ENCODE measurements at places on chromosomes 2 and 18. TPM values are rescaled to one million over a fixed set of nuclear protein-coding genes. Genes with fewer than 3 reads are reported as not detected.

DNA sequence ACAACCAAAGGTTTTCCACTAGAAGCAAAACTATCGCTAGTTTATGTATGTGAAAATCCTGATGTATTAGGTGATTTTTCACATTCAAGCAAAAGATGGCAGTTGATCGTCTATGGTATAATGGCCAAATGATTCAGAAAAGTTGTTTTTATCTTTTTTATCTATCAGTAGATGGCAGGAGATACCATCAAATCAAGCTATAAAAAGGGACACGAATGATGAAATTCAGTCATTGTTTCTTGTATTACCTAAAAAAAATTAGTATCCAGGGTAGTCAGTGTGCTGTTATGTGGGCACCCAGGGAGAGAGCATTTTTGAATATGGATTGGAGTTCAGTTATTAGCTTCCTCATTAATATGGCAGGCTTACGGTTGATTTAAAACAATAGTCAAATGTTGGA, 22.9 kb upstream of the CAVIN2 start:
- no peaks in the 10 kb centered on the region for H3K27me3 ChIP-seq
- DNase-seq, result no peak
- H3K27ac ChIP-seq, result no peak overlapping the region
- no peaks in the 10 kb centered on the region for H3K36me3 ChIP-seq
- no peak overlapping the region for H3K4me3 ChIP-seq
- peaks cover 24% of the 10 kb centered on the region for H3K4me1 ChIP-seq

- no peaks in the 10 kb centered on the region for H3K4me1 ChIP-seq
- H3K27me3 ChIP-seq, result no peaks in the 10 kb centered on the region
- H3K4me3 ChIP-seq, result no peak overlapping the region
- no peak overlapping the region for H3K27ac ChIP-seq
- DNase-seq, result peak; percentile 80
Measured at GRCh38 chr2:43005245-43005974, 213.0 kb upstream of the HAAO start.

DNA sequence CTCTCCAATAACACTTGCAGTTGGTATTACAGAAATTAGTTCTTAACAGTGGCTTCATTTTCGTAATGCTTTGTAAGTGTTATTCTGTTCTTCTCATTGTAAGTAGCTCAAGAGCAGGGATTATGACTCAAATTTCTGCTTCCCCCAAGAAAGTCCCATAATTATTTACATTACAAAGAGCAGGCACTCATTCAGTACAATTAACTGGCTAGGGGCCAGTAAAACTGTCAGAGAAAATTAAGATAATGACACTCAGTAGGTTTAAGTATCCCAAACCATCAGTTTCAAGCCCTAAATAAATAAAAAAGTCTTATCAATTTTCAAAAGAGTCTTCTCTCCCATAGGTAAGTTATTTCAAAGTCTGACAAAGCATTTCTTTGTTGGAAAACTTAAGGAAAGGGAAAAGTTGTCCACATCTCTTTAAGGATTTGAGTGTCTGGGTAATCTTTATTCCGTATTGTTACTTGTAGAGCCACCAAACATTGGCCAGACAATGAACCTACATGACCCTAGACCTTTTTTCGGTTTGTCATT, 137.1 kb downstream of the ARHGAP28 start:
- peaks cover 22% of the 10 kb centered on the region for H3K36me3 ChIP-seq
- H3K4me1 ChIP-seq, result no peaks in the 10 kb centered on the region

- no peak for DNase-seq
- peaks cover 4% of the 10 kb centered on the region for H3K27me3 ChIP-seq
- H3K36me3 ChIP-seq, result no peaks in the 10 kb centered on the region
- peaks cover 2% of the 10 kb centered on the region for H3K4me1 ChIP-seq
- no peak overlapping the region for H3K27ac ChIP-seq
- no peak overlapping the region for H3K4me3 ChIP-seq
Measured at GRCh38 chr18:76213991-76214390, 281.1 kb downstream of the ZNF516 start.

- H3K4me3 ChIP-seq, result no peak overlapping the region
- peaks cover 3% of the 10 kb centered on the region for H3K36me3 ChIP-seq
- DNase-seq, result no peak
Measured at GRCh38 chr2:85022232-85022631, 51.3 kb downstream of the KCMF1 start.

DNA sequence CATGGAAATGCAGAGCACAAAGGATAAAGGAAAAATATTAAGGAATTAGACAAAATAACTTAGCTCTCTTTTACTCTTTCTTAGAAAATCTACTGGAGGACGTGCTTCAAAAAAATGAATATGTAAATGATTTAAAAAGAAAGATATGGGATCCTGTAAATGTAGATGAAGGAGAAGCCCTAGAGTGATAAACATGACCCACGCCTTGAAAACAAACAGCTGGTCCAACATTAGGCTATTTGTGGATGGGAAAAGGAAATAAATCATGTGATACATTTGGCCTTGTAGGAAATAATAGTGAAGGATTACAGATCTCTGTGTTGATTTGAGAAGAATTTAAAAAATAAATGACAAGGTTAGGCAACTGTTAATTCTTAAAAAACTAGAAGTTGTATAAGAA, 492.1 kb upstream of the SLC39A10 start:
- no peak for DNase-seq
- no peak overlapping the region for H3K4me3 ChIP-seq
- no peaks in the 10 kb centered on the region for H3K4me1 ChIP-seq

DNA sequence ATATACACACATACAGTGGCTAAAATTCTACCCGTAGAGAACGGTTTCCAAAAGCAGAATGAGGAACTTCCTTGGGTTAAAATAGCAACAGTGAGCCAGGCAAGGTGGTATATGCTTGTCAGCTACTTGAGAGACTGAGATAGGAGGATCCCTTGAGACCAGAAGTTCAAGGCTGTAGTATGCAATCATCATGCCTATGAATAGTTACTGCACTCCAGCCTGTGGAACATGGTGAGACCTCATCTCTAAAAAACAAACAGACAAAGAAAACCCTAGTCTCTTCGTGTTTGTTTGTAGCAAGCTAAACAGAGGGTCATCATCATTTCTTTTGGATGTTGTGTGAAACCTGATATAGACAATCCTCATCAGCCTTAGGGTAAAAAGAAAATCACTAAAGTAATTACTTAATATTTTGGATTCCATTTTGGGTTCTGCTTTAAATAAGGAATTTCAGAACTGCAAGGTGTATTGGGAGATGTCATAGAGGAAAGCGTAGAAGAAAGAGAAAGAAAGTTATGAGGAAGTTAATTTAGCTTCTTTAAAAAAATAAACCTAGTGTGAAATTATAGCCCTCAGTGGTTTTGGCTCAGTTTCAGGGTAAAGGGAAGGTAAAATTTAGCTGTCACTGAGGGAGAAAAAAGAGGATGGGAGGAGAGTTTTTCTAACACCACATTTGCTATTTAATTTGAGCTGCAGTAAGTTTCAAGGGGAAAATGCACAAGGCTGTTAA, 46.5 kb downstream of the PLEK start:
- DNase-seq, result no peak

- no peaks in the 10 kb centered on the region for H3K36me3 ChIP-seq
- H3K4me1 ChIP-seq, result no peaks in the 10 kb centered on the region
- DNase-seq, result no peak
- no peak overlapping the region for H3K4me3 ChIP-seq
Measured at GRCh38 chr18:42649331-42650035, 466.0 kb downstream of the RIT2 start.

GRCh38 chr2:35857498-35857897, 498.1 kb upstream of the CRIM1 start:
- no peak overlapping the region for H3K4me3 ChIP-seq
- no peak for DNase-seq
- H3K27ac ChIP-seq, result no peak overlapping the region
- H3K4me1 ChIP-seq, result no peaks in the 10 kb centered on the region
- no peaks in the 10 kb centered on the region for H3K27me3 ChIP-seq

- DNase-seq, result no peak
- no peak overlapping the region for H3K4me3 ChIP-seq
- H3K4me1 ChIP-seq, result no peaks in the 10 kb centered on the region
Measured at GRCh38 chr2:153152036-153152435, 326.5 kb downstream of the RPRM start.

DNA sequence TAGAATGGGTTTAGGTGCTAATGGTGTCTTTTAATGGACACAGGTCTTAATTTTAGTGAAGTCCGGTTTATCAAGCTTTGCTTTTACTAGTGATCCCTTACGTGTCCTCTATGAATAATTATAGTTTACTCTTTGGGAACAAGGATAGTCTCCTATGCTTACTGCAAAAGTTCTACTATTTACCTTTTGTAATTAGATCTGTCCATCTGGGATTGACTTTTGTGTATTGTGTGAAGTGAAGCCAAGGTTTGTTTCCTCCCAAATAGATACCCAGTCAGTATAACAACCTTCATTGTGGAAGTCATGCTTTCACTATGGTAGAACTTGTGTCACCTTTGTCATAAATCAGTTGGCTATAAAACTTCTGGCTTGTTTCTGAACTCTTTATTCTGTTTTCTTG, 740.9 kb upstream of the CRIM1 start:
- H3K4me3 ChIP-seq, result no peak overlapping the region
- H3K27me3 ChIP-seq, result no peaks in the 10 kb centered on the region
- no peak for DNase-seq
- H3K36me3 ChIP-seq, result no peaks in the 10 kb centered on the region
- no peak overlapping the region for H3K27ac ChIP-seq

DNA sequence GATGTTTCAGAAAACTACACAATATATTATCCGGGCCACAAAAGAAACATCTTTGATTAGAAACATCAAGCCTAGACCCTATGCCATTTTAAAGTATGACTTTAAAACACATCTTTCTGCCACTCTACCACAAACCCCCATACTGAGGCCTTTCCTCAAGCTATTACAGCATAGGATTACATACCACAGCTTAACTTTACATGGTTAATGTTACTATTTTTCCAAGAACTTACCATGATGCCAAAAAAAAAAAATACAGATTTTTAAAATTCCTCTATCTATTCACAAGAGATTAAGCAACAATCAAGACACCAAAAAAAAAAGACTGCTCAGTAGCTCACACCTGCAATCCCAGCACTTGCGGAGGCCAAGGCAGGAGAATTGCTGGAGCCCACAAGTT, 9.0 kb downstream of the NCKAP1 start:
- no peak overlapping the region for H3K4me3 ChIP-seq
- no peaks in the 10 kb centered on the region for H3K27me3 ChIP-seq
- H3K4me1 ChIP-seq, result peaks cover 28% of the 10 kb centered on the region
- no peaks in the 10 kb centered on the region for H3K36me3 ChIP-seq
- H3K27ac ChIP-seq, result no peak overlapping the region
- no peak for DNase-seq

DNA sequence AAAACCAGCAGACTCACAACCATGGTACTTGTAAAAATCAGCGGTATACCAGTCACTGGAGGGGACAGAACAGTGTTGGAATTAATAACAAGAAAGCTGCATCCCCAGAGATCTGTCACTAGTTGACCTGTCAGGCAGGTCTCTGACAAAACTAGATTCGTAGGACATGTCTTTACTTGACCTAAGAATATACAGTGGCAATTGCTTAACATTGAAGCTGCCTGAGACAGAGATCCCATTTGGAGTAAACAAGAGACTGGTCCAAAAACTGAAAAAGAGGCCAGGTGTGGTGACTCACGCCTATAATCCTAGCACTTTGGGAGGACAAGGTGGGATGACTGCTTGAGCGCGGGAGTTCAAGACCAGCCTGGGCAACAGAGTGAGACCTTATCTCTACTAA, 7.2 kb upstream of the SS18 start:
- no peak for DNase-seq
- no peak overlapping the region for H3K4me3 ChIP-seq
- H3K36me3 ChIP-seq, result no peaks in the 10 kb centered on the region
- no peaks in the 10 kb centered on the region for H3K4me1 ChIP-seq

GRCh38 chr2:217842017-217842416, 160.8 kb downstream of the TNS1 start:
- H3K27me3 ChIP-seq, result no peaks in the 10 kb centered on the region
- no peak for DNase-seq
- peaks cover 37% of the 10 kb centered on the region for H3K36me3 ChIP-seq
- H3K4me3 ChIP-seq, result no peak overlapping the region

- no peaks in the 10 kb centered on the region for H3K27me3 ChIP-seq
- no peaks in the 10 kb centered on the region for H3K36me3 ChIP-seq
- no peaks in the 10 kb centered on the region for H3K4me1 ChIP-seq
- no peak overlapping the region for H3K27ac ChIP-seq
- DNase-seq, result no peak
- no peak overlapping the region for H3K4me3 ChIP-seq
Measured at GRCh38 chr2:88177556-88177955, 7.4 kb downstream of the THNSL2 start.

- no peak overlapping the region for H3K4me3 ChIP-seq
- H3K27ac ChIP-seq, result no peak overlapping the region
- H3K36me3 ChIP-seq, result no peaks in the 10 kb centered on the region
- H3K27me3 ChIP-seq, result no peaks in the 10 kb centered on the region
- no peak for DNase-seq
- no peaks in the 10 kb centered on the region for H3K4me1 ChIP-seq
Measured at GRCh38 chr2:88669482-88670214, 21.8 kb upstream of the RPIA start.

DNA sequence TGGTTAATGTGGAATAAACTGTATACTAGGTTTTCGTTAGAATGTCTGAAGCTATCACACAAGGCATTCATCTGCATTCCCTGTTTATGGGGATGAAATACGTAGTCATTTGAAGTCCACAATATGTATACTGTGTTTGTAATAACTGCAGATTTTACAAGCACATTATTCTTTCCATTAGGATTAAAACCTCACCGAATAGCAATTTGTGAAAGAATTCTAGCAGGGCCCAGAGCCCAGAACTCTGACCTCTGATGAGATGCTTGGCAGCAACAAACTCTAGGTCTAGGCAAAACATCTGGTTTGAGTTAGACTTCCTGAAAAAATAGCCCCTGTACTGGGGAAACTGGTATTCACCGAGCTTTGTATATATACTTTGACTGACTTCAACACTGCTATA, 158.2 kb downstream of the SRBD1 start:
- no peak overlapping the region for H3K4me3 ChIP-seq
- no peaks in the 10 kb centered on the region for H3K4me1 ChIP-seq
- no peaks in the 10 kb centered on the region for H3K36me3 ChIP-seq
- peak; percentile 67 for DNase-seq
- H3K27ac ChIP-seq, result no peak overlapping the region

HOXD13 gene
- total RNA-seq, result not detected

TBR1 gene
- not detected for total RNA-seq

DSG1 gene
- total RNA-seq, result not detected

LIPG gene
- 6.9 TPM for total RNA-seq

PIGN gene
- total RNA-seq, result 25.2 TPM

PARD6G gene
- 9.8 TPM for total RNA-seq
